ENCODE measurements at places on chromosomes 12 and 14. TPM values are rescaled to one million over a fixed set of nuclear protein-coding genes. Genes with fewer than 3 reads are reported as not detected.

CACNA1C gene
- total RNA-seq: 0.58 TPM

PMCH gene
- total RNA-seq: not detected

ZFHX2 gene
- total RNA-seq: 1.9 TPM

SCNN1A gene
- 0.29 TPM for total RNA-seq

MIA2 gene
- 10.7 TPM for total RNA-seq

ADAMTS20 gene
- total RNA-seq: not detected

HSP90B1 gene
- 543 TPM for total RNA-seq

SIRT4 gene
- total RNA-seq: 0.35 TPM

FGF23 gene
- total RNA-seq: not detected

HEATR5A gene
- total RNA-seq: 24.8 TPM

KRT8 gene
- 551 TPM for total RNA-seq

CAMKK2 gene
- total RNA-seq: 24.1 TPM

PZP gene
- total RNA-seq: not detected

EIF2S1 gene
- 201 TPM for total RNA-seq

SERPINA9 gene
- total RNA-seq: not detected

FZD10 gene
- total RNA-seq: not detected

KRT2 gene
- not detected for total RNA-seq

NAA30 gene
- 12.6 TPM for total RNA-seq

NFE2 gene
- not detected for total RNA-seq

CACNA2D4 gene
- 1.6 TPM for total RNA-seq

ESR2 gene
- not detected for total RNA-seq

CALCOCO1 gene
- total RNA-seq: 68.6 TPM

LRRC10 gene
- total RNA-seq: not detected

PTMS gene
- total RNA-seq: 339 TPM

FGF6 gene
- total RNA-seq: not detected

GPX2 gene
- total RNA-seq: not detected

DLK1 gene
- total RNA-seq: not detected

C14orf180 gene
- not detected for total RNA-seq

SYNDIG1L gene
- not detected for total RNA-seq

HOTAIR gene
- total RNA-seq: 1.4 TPM

DDN gene
- not detected for total RNA-seq

SLCO1B1 gene
- total RNA-seq: not detected

MORN3 gene
- under 0.01 TPM for total RNA-seq

KRT72 gene
- total RNA-seq: not detected

CMAS gene
- 39.3 TPM for total RNA-seq

ENDOU gene
- not detected for total RNA-seq

DUSP6 gene
- 45.7 TPM for total RNA-seq

PALS1 gene
- 27.1 TPM for total RNA-seq

OR10P1 gene
- not detected for total RNA-seq

AP5M1 gene
- total RNA-seq: 18.2 TPM

TAS2R7 gene
- not detected for total RNA-seq

SOAT2 gene
- 0.29 TPM for total RNA-seq

MGST1 gene
- total RNA-seq: 319 TPM

OTX2 gene
- not detected for total RNA-seq

KRT73 gene
- total RNA-seq: not detected

DHRS4L2 gene
- total RNA-seq: 22.5 TPM

RTN1 gene
- total RNA-seq: not detected

MSRB3 gene
- total RNA-seq: 40.4 TPM

MAP1LC3B2 gene
- 0.53 TPM for total RNA-seq

SLC2A13 gene
- 7.8 TPM for total RNA-seq

ANKRD33 gene
- not detected for total RNA-seq

PPP1CC gene
- total RNA-seq: 156 TPM

NANOG gene
- total RNA-seq: not detected

DTX1 gene
- total RNA-seq: not detected

RASSF8 gene
- 11.8 TPM for total RNA-seq

B4GALNT3 gene
- not detected for total RNA-seq
